ENCODE measurements at places on chromosomes 16 and 17.
A peak's percentile ranks its signal among the peaks of the same experiment; 100 is the strongest.

DNA sequence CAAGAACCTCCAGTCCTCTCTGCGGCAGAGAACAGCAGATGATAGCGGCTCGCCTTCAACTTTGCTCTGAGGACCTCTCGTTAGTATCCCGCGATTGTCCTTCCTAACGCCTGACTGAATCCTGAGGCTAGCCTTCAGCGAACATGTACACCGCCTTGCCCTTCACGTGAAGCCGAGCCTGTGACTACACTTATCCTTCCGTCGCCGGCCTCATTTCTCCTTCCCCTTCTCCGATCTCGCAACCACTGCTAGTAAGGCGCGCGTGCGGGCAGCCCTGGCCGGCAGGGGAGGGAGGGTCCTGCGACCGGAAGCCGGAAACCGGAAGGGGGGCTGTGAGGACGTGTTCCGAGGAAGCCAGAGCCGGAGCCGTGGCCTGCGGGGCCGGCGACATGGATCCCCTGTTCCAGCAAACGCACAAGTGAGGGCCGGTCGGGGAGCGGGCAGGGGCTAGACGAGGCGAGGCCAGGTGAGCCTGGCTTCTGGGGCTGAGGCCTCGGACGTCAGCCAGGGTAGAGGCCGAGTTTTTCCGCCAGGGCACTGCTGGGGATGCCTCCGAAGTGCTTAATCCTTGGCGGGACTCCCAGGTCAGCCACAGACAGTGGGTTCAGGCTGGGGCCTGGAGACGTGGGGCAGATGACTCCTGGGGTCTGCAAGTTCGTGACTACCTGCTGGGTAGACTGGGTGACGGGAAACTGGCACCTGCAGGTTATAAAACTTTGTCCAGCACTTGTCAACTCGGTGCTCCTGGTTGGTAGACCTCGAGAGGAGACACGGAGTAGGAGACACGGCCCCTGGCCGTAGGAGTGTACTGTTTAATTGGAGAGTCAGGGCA is at the start of gene GOSR2:
Gene GOSR2, plus strand, starts transcription at position 357 of the 832 bp plus-strand sequence. Its CDS starts 33 bp downstream, at position 390.
- DNase-seq, result peak; percentile 99

DNA sequence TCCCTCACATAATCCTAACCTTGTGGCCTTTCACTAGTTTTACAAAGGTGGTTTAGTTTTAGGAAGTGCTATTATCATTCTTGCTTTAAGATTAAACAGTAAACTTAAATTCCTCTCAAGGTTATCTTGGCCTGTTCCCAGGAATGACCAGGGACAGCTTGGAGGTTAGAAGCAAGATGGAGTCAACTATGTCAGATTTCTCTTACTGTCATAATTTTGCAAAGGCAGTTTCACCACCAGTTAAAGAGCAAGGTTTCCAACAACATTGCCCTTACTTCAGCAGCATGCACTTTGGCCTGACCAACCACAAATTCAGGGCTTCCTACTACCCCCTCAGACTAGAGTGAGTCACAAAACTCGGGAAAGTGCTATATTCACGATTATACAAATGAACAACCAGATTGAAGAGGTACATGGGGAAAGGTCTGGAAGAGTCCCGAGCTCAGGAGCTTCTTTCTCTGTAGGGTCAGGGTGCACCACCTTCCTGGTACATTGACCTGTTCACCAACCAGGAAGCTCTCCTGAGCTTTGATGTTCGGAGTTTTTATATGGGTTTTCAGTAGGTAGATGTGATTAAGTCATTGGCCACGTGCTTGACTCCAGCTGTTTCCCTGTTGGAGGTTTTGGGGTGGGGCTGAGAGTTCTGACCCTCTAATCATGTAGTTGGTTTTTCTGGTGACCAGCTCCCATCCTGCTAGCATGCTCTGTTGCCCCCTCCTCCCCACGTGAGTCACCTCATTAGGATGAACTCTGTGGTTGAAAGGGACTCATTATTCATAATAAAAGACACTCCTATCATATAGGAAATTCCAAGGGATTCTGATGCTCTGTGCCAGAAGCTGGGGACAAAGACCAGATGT is 19.4 kb downstream of the RHOT1 start:
- DNase-seq, result no peak

DNA sequence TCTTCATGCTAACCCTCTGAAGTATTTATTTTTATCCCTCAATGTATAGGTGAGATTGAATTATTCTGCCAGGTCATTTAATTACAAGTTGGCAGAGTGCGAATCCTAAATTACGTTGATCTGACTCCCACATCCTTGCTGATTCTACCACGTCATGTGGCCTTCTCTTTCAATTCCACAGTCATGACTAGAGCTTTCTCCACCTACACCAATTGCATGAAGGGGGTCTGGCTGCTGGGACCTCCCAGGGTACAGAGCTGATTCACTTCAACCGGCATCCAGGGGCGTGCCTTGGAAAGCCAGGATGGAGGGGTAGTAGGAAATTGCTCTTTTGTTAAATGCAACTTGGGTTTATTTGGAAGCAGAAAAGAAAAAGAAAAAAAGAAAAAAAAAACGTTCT is 41.1 kb upstream of the CDH13 start:
- DNase-seq, result no peak

- DNase-seq, result no peak
These were observed 10.2 kb downstream of the PIP4K2B start for GRCh38 chr17:38789185-38789584.

- DNase-seq, result no peak
These were observed 7.5 kb upstream of the CCL1 start for GRCh38 chr17:34370376-34370996.

- no peak for DNase-seq
These were observed at the start of gene CTRB2 for GRCh38 chr16:75206749-75207451. Gene CTRB2, minus strand, starts transcription at chr16:75207161. Its CDS starts 20 bp downstream, at chr16:75207141.

GRCh38 chr16:25134166-25134700 is 22.7 kb downstream of the LCMT1 start:
- DNase-seq, result no peak

DNA sequence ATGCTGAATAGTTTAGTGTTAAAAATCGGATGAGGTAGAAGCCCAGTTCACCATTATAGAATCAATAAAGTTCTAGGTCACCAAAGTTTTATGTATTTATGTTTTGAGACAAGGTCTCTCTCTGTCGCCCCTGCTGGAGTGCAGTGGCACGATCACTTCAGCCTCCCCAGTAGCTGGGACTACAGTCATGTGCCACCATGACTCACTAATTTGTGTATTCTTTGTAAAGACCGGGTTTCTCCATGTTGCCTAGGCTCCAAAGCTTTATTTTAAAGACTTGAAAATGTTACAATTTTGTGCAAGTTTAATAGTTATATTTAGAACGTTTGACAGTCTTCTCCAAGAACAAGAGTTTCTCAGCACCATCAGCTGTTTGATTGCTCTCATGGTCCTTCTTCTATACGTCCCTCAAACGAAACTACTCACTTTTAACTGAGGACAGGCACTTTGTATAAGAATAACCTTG is 32.1 kb downstream of the NDE1 start:
- no peak for DNase-seq

GRCh38 chr16:67013823-67014633 is 14.9 kb upstream of the CBFB start:
- DNase-seq, result peak; percentile 64

DNA sequence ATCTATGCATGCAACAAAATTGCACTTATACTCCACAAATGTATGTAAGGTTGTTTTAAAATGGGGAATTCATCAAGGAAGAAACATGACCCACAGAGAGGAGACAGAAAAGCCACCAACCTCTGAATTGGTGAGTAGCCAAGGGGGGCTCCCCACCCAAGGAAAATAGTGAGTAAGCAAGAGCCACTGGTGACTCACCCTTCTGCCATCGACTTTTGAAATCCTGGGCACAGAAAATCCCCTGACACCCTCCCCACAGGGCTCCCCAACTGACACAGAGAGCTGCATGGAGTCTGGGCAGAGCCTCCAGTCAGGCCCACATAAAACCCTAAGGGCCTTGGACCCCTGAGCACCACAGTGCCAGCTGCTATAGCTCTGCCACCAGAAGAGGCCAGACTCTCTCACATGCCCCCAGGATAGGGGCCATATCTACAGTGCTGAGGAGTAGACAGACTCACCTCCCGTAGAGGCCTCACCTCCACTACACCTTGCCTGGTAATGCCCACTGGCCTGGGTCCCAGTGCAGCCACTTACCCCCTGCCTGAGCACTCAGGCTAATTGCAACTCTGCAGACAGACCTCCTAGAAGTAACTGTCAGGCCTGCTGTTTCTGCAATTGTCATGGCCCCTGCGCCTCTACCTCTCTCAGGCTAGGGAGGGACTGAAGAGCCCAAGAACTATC is 244.7 kb upstream of the WSB1 start:
- DNase-seq, result no peak

GRCh38 chr17:2681650-2682049 is 29.9 kb downstream of the CLUH start:
- DNase-seq, result no peak

GRCh38 chr17:49814781-49815529 is 26.5 kb downstream of the KAT7 start:
- no peak for DNase-seq

- no peak for DNase-seq
These were observed 192.4 kb upstream of the GSE1 start for GRCh38 chr16:85420501-85421337.

- DNase-seq, result no peak
These were observed 21.1 kb downstream of the EIF4A3 start for GRCh38 chr17:80125656-80126448.

DNA sequence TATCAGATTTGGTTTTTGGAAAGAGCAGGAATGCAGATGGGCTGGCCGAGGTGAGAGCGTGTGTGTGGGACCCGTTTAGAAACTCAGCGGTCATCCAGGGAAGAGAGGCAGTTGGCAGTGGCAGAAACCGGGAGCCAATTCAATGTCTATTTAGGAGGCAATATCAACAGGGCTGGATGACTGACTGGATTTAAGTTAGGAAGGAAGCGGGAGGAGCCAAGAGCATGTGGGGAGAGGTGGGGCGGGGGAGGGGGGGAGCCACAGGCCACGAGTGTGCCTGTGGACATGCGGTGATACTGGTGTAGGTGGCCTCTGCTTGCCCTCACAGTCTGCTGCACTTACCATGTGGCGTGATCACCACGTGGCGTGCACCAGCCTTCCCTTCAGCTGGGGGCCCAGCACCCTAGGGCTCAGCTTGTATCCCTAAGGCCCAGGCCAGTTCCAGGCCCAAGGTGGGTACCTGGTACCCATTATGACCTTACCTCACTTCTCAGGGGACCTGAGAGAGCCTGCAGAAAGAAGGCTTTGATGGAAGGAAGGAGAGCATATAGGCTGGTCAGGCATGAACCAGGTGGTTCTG is 10.8 kb upstream of the TPPP3 start:
- DNase-seq, result no peak

DNA sequence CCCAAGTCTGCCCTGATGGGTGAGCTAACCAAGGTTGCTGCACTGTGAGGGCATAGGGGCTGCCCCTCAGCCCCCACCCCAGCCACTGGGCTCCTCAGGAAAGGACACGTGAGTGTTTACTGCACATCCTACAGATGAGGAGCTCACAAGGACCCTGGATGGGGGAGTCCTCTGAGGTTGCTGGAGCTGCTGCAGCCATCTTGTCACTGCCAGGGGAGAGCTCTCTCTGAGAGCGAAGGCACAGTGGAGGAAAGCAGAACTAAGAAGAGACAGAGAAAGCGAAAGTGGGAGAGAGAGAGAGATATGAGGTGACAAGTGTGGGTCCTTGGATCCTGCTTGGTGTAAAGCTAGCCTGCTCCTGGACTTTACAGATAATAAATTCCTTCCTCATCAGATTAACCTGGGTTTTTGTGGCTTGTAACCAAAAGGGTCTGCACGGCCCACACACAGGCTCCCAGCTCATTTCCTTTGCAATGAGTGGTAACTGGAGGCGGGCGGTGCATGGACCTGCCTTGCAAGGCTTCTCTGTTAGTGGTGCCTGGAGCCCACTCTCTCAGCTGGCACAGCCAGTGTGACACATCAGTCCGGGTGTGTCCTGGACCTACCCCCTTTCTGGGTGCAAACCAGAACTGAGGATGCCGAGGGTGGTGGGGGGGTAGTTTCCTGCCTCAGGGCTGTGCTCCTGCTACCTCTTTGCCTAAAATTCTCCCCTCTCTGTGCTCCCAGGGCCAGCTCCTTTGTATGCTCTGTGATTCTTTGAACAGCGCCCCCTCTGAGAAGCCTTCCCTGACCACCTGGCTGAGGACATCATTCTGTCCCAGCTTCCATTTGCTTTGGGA is 14.2 kb downstream of the SNX20 start:
- DNase-seq, result no peak

DNA sequence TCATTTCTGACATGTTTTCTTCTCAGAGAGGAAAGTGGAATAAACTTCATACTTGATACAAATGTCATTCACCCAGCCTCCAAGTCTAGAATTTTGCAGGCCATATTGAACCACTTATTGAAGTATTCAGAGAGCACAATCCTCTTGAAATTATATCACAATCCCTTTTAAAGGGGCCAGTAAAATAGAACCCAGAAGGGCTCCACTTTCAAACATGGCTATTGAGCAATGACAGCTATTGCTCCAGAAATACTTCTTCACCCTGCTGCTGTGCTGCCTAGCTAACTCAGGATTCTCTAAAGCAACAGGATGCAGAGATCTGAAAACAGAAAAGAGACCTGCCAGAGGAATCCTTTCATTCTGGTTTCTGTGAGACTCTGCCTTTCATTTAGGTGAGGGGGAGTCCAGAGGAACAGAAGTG is 275.0 kb upstream of the CDH5 start:
- DNase-seq, result no peak

DNA sequence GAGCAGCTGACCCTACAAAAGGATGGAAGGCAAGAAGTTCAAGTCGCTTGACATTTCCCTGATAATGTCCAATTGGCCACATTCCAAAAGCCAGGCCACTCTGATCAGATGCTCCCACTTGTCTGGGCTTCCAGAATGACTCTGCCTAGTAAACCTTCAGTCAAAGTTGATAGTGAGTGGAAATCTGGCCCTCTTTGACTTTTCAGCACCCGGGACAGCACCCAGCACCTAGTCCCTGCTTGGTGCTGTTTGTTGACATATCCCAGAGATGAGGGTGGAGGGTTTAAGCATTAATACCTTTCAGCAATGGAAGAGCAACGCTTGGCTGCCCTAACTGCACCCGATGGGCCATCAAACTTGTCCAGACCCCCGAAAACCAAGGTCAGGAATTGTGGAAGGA is 131.3 kb downstream of the AIPL1 start:
- no peak for DNase-seq

GRCh38 chr17:60720763-60721531 is 43.3 kb downstream of the BCAS3 start:
- peak; percentile 45 for DNase-seq

GRCh38 chr17:79654350-79654959 is 43.6 kb upstream of the RBFOX3 start:
- DNase-seq, result no peak

- no peak for DNase-seq
These were observed 104.4 kb downstream of the IRX5 start for GRCh38 chr16:55035029-55035428.

DNA sequence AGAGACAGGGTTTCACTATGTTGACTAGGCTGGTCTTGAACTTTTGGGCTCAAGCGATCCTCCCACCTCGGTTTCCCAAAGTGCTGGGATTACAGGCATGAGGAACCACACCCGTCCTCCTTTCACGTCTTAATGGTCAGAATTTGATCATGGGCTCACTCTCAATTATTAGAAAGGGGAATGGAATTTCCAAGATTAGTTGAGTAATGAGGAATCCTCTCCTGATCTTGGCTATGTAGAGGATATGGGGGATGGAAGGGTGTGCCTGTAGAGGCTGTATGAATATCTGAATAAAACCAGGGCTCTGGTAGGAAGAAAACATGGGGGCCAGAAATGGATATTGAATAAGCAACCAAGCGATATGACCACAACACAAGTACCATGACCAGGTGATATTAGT is 25.9 kb upstream of the SMURF2 start:
- DNase-seq, result no peak
